HS-27A (cell line): ENCODE measurements at places on chromosomes 7 and 10.

- no peak for DNase-seq
Measured at GRCh38 chr7:132419542-132419941, 156.7 kb downstream of the PLXNA4 start.

DNA sequence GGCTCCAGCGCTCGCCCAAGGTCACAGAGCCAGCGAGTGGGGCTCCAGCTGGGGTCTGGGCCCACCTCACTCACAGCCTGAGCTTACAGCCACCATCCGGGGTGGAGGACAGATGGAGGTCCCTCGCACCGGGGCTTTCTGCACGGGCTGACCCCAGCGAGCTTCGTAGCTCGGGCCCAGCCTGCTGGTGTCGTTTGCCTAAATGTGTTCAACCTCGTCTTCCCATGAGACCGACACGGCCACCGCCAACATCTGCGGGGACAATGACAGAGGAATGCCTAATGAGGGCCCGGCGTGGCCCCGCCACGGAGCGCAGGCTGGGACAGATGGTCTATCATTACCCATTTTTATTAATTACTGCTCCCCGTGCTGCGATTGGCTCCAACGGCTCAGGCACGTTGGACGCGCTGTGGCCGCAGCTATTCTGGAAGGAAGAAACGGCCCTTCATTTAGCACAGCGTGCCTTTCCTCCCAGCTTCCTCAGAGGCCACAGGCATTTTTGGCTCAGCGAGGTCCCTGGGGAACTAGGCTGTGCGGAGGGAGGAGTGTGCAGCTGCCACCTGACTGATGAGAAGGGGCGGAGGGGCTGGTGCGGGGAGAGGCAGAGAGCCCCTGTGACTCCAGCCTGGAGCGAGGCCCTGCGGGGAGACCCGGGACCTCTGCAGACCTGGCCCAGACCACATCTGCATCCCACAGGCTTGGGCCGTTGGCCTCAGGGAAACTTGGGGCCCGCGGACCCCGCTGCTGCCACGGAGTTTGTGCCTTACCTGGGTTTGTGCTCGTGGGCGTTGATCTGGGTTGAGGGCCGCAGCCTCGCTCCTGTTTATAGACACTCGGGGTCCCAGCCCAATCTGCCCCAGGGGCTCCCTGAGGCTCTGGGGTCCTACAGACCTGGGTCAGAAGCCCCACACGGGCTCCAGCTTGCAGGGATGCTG is 22.9 kb upstream of the ELFN1 start:
- no peak for DNase-seq

- DNase-seq: no peak
Measured at GRCh38 chr7:141558544-141559183, 7.5 kb downstream of the AGK start.

DNA sequence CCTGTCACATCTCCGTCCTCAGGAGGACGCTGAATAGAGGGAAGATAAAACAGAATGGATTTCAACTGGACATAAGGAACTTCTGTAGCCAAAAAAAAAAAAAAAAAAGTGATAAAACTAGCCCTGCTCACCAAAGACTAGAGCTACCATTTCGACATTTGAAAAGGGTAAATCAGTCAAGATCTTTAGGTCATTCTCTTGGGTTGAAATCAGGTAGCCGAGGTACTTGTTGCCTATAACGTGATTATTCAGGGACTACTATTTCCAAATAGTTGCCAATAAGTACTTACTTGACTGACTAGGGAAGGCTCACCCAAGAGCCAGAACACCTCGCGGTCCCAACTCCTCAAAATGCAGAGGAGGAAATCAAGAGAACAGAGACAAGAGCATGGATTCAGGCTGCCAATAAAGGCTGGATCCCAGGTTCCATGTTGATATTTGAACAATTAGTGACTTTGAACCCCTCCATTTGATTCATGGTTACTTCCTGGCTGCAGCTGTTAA is 2.0 kb downstream of the RHEB start:
- no peak for DNase-seq

GRCh38 chr10:83995738-83996331 is 143.5 kb upstream of the GHITM start:
- DNase-seq: no peak

DNA sequence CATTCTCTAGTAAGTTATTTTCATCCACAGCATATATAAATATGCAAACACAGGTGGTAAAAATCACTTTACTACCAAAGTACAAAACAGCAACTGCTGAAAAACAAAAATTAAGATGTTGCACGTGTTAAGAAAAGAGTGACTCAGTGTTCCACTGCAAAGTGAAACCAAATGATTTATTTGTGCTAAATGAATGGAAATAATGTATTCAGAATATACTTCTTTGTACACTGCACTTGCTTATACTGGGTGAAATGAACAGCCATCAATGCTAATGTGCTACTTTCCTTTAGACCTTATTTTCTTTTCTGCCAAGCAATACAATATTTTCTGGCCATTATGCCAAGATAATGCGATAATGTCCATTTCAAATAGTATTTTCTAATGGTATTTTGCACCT is 38.3 kb upstream of the MRLN start:
- DNase-seq: no peak

DNA sequence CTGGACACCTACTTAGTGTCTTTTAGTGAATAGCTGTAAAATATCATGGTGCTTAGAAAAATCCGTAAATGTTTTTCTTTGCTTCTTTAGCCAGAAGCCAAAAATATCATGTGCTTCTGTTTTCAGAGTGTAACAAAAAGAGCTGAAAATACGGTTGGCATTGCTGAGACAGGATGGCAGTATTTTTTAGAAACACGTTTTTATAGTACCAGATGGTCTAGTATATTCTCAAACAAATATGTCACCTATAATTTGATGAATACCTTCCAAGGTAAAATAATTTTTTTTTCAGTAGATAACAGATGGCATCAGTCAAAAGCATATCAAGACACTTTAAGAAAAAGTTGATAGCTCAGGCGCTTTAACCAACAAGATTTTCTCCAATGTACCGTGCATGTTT is 326.6 kb downstream of the PHF14 start:
- no peak for DNase-seq

DNA sequence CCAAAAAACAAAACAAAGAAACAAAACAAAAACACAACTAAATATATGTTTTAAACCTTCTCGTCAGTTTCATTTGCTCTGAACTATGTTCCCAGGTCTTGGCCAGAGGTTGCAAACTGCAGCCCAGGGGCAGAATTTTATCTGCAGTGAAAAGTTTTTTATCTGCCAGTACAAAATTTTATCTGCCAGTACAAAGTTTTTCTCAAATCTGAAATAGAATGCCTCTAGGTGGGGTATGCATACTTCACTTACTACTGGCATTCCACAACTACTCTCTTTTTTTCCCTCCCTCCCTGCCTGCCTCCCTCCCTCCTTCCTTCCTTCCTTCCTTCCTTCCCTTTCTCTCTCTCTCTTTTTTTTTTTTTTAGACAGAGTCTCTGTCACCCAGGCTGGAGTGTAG is 9.4 kb upstream of the CLDN3 start:
- no peak for DNase-seq
